ENCODE measurements at places on chromosomes 13 and 19.

DNA sequence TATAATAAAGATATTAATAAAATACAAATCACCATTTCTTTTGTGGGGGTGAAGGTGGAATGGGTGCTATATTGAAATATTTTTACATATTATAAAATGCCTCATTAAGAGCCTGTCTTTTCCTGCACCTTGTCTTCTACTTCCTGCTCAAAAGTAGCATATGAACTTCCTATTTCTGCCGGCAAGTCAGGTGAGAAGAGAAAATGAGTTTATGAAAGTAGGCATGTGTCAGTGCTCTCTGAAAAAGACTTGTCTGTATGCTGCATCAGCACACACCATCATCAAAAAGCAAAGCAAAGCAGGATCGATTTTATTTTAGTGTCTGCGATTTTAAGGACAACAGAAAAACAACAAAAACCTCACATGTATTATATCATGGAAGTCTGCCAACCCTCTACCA is 114.2 kb downstream of the RAP2A start:
- DNase-seq = no peak

DNA sequence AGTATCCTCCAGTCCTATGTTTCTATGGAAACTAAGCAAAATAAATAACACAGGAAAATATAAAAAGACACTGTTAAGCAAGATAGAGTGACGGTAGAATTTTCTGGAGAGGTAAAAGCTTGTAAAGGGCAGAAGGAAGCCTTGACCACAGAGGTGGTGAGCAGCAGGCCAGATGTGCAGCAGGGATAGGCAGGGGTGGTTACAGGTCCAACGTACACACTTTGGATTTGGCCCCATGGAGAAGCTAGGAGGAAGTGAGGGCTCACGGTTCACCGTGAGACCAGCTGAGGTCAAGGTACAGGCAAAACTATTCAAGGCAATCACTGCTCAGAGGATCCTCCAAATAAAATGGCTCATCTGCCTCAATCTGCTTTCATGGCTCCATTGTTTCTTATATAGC is 242.8 kb downstream of the B3GLCT start:
- no peak for DNase-seq

DNA sequence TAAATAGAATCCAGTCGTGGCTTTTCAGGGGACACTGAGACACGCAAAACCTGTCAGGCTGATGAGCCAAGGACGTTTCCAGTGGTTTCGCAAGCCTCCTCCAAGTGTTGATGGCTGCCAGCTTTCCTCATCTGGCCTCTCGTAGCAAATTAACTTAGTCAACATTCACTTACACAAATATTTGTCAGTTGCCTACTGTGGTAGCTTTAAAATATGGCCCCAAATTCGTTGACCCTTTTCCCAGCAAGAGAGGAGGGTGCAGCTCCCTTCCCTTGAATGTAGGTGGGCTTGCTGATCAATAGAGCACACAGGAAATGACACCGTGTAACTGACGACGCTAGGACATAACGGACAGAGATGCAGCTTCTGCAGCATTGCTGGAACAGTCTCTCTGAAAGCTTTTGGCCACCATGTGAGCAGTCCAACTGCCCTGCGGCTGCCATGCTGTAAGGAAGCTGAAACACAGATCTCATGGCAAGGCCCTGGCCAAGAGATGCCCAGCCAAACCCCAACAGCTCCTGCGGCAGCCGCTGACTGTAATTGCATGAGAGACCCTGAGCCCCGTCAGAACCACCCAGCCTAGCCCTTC is 5.5 kb upstream of the RANBP3 start:
- DNase-seq = no peak

GRCh38 chr13:30884543-30884942 is 21.5 kb upstream of the MEDAG start:
- DNase-seq = no peak
